ENCODE measurements at places on chromosomes 16 and 17. TPM values are rescaled to one million over a fixed set of nuclear protein-coding genes. Genes with fewer than 3 reads are reported as not detected.

- H3K27me3 ChIP-seq, result no peaks in the 10 kb centered on the region
- H3K4me1 ChIP-seq, result peaks cover 21% of the 10 kb centered on the region
- DNase-seq, result no peak
- peaks cover 47% of the 10 kb centered on the region for H3K36me3 ChIP-seq
Measured at GRCh38 chr17:42985225-42985624, 4.9 kb downstream of the RUNDC1 start.

GRCh38 chr17:8923762-8924161 is 41.7 kb downstream of the PIK3R5 start:
- no peaks in the 10 kb centered on the region for H3K27me3 ChIP-seq
- H3K4me1 ChIP-seq, result no peaks in the 10 kb centered on the region
- H3K4me3 ChIP-seq, result no peak overlapping the region
- no peaks in the 10 kb centered on the region for H3K36me3 ChIP-seq
- DNase-seq, result no peak

DNA sequence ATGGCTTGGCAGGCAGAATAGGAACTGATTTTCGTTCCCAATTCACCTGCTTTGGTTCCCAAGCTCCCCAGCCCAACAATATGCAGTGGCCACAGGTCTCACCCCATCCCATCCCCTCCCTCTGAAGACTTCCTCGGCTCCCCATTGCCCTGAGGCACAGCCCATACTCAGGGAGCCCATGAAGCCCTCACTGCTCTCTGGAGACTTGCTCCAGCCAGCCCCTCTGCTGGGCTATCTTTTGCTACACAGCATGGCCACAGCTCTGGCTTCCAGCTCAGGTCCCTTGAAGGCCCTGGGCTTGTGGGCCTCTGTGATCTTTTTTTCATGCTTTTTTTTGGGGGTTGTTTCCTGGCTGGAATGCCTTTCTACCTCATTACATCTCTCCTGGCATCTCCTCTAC is 8.5 kb upstream of the RNF222 start:
- H3K4me3 ChIP-seq, result no peak overlapping the region
- no peaks in the 10 kb centered on the region for H3K27me3 ChIP-seq
- H3K27ac ChIP-seq, result no peak overlapping the region
- H3K36me3 ChIP-seq, result no peaks in the 10 kb centered on the region

- DNase-seq, result no peak
- no peak overlapping the region for H3K4me3 ChIP-seq
- H3K36me3 ChIP-seq, result no peaks in the 10 kb centered on the region
- H3K27ac ChIP-seq, result no peak overlapping the region
- no peaks in the 10 kb centered on the region for H3K27me3 ChIP-seq
Measured at GRCh38 chr17:16873174-16874035, 98.5 kb downstream of the TNFRSF13B start.

GRCh38 chr16:75462806-75463205 is 1.7 kb downstream of the TMEM170A start:
- no peaks in the 10 kb centered on the region for H3K36me3 ChIP-seq
- H3K27me3 ChIP-seq, result no peaks in the 10 kb centered on the region
- no peak for DNase-seq
- peaks cover 6% of the 10 kb centered on the region for H3K4me1 ChIP-seq
- H3K4me3 ChIP-seq, result no peak overlapping the region
- H3K27ac ChIP-seq, result no peak overlapping the region

DNA sequence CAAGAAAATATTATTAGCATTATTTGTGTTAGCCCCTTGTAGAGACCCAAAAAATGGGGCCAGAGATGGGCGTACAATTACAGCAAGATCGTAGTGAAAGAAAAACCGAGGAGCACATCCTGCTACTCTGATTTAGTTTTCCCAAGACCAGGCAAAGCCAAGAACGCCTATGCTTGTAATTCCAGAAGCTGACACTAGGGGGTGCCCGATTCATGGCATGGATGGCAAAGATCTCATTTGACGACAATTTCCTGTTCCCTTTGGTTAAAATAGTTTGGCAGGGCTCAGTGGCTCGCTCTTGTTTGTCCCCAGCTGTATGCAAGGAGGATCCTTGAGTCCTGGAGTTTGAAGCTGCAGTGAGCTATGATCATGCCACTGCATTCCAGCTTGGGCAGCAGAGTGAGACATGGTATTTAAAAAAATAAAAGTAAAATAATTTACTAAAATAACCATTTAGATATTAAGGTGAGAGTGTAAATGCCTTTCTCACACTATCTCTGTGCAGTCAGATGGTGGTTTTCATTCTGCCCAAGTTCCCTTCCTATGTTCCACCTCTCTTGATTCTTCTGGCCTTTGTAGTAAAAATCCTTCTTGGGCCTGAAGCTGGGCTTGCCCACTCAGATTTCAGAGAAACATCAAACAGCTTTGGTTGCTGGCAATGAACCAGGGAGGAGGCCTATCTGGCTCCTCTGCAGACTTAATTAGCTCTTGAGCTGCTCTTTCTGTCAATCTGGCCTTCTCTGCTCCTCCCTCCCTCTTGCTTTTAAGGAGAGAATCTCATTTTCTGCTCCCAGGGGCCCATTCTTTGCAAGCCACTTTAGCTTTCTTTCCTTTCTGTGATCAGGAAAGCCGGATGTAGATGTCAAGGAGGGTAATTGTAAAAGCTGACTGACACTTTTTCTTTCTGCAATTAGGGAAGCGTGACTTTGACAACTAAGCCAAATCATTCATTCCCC is 31.2 kb downstream of the TMEM238L start:
- no peak overlapping the region for H3K27ac ChIP-seq
- no peaks in the 10 kb centered on the region for H3K36me3 ChIP-seq
- H3K4me3 ChIP-seq, result no peak overlapping the region
- no peaks in the 10 kb centered on the region for H3K27me3 ChIP-seq
- H3K4me1 ChIP-seq, result no peaks in the 10 kb centered on the region

DNA sequence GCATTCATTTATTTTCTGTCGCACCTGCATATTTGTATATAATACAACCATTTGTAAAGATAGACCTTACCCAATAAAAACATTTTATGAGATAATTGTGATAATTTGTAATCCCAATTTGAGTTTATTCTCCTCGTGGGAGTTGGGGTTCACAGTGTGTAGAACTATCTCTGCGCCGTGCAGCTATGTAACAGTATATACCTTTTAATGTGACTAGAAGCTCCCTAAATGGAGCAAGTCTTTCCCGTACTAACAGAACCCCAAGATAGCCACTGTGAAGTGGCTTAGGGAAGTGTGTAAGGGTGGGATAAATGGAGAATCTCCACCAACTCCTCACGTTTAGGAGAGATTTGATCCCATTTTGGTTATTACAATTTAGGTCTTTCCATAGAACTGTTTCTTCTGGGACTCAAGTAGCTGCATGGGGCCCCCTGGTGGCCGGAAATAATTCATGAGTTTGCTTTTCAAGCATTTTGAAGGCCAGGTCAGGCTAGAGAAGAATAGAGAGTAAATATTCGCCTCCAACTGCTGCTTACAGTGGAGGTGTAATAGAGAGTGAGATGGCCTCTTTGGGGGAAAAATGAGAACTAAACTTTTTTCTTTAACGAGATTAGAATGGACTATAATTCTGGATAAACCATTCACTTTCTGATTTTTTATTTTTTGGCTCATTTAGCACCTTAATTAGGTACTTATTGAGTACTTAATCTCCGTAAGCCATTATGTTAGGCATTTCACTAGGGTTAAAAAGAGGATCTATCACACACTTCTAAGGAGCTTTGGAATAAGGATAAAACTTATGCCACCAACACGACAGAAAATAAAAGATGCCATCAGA is 4.5 kb downstream of the TMEM100 start:
- H3K4me3 ChIP-seq, result no peak overlapping the region
- H3K4me1 ChIP-seq, result no peaks in the 10 kb centered on the region
- no peaks in the 10 kb centered on the region for H3K27me3 ChIP-seq

GRCh38 chr16:79981814-79982213 is 381.3 kb upstream of the MAF start:
- no peaks in the 10 kb centered on the region for H3K27me3 ChIP-seq
- H3K4me3 ChIP-seq, result no peak overlapping the region
- no peaks in the 10 kb centered on the region for H3K36me3 ChIP-seq
- DNase-seq, result no peak

GRCh38 chr16:35574011-35574410 is 2114.6 kb downstream of the TP53TG3F start:
- H3K27ac ChIP-seq, result no peak overlapping the region
- H3K4me1 ChIP-seq, result no peaks in the 10 kb centered on the region
- H3K36me3 ChIP-seq, result no peaks in the 10 kb centered on the region
- no peaks in the 10 kb centered on the region for H3K27me3 ChIP-seq
- DNase-seq, result no peak

- H3K4me1 ChIP-seq, result peaks cover 5% of the 10 kb centered on the region
- no peak for DNase-seq
- no peak overlapping the region for H3K27ac ChIP-seq
- H3K27me3 ChIP-seq, result peaks cover 99% of the 10 kb centered on the region
Measured at GRCh38 chr17:48630925-48631692, 5.0 kb upstream of the HOXB9 start.

The ATAD5 gene
- total RNA-seq, result 0.24 TPM

The CLEC3A gene
- not detected for total RNA-seq

The USP31 gene
- total RNA-seq, result 9.5 TPM

Data from adrenal gland (tissue), 19 donors.